ENCODE measurements at places on chromosomes 2 and 18.

DNA sequence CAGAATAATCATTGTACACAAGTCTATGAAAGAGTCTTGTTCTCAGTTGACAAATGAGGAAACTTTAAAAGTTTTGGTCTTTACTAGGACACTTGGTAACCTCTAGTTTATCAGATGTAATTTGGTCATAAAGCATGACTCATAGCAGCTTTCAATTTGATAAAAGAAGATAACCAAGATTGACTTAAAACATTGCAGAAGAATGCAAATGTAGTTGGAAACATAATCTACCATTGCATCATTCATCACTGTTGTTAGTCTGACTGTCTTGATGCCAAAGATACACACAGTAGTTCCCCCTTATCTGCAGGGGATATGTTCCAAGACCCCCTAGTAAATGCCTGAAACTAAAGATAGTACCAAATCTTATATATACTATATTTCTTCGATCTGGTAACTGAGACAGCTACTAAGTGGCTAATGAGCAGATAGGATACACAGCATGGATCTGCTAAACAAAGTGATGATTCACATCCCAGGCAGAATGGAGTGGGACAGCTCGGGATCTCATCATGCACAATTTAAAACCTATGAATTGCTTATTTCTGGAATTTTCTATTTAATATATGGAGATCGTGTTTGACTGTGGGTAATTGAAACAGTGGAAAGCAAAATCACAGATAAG, 131.4 kb upstream of the CCDC68 start:
- DNase-seq: no peak

DNA sequence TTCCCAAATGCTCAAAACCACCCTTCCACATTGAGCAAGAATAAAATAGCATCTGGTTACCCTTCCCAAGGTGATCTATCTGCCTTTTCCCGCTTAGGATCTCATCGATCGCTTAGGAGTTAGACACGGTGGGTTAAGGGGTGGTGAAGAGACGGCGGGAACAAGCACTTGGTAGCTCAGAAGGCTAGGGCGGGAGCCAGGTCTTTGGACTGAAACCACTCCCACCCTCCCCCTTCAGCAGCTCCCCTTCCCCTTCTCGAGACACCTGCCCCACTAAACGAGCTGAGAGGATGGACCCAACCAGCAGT, 513 bp downstream of the THOC1 start:
- DNase-seq: no peak

DNA sequence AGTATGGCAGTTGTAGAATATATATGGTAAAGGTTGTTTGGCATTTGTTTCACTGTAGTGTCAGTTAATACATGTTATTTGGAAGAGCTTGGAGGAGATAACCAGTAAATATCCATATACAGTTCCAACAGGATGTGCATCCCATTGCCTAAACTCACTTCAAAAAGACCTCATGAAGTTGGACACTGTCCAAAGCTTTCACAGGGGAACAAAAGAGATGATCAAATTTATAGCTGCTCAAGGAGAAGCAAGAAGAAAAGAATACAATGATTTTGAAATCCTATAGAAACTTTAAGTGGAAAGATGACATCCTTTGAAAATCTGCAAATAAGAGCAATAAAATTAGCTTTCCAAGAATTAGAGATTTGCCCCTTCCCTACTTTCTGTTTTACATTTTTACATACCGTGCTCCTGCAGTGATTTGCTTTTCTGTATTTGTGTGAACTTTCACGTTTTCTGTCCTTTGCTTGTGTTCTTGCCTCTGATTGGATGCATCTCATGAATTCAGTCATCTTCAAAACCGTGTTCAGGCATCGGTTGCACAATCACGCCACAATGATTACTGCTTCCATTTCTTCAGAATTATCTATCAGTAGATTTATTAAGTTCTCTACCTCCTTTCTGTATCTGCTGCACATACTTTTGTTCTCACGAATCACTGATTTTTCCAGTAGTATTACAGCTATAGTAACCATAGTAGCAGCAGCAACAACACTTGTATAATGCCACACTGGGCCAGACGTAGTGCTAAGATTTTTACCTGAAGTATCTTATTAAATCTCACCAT, 83.8 kb downstream of the PARD3B start:
- no peak for DNase-seq

DNA sequence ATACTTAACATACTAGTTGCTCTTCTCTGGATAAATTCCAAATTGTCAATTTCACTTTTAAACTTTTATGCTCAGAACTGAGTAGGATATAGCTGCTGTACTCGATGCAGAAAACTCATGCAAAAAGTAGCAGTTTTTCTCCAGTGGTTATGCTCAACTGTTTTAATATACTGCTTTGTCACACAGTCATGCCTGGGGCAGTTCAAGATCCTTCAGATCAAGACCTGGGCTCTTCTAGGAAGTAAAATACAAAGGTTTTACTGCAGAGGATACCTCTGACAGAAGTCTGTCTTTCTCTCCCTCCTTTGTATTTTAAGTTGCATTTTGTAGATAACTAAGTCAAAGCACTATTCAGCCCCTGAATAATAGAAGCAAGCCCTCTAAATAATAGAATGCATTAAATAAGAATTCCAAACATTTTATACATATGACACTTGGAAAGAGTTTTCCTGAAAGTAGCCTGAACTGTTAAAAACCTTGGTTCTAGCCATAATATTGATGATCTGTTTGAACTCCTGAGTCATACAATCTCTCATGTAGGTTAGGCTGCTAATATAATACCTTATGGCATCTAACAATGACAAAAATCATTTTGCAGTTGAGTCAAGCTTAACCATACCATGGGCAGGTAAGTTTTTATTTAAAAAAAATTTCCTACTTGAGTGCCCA, 183.3 kb upstream of the TRIB2 start:
- DNase-seq: no peak

- DNase-seq: no peak
Observed at GRCh38 chr2:204486805-204487204, 58.5 kb upstream of the PARD3B start.

DNA sequence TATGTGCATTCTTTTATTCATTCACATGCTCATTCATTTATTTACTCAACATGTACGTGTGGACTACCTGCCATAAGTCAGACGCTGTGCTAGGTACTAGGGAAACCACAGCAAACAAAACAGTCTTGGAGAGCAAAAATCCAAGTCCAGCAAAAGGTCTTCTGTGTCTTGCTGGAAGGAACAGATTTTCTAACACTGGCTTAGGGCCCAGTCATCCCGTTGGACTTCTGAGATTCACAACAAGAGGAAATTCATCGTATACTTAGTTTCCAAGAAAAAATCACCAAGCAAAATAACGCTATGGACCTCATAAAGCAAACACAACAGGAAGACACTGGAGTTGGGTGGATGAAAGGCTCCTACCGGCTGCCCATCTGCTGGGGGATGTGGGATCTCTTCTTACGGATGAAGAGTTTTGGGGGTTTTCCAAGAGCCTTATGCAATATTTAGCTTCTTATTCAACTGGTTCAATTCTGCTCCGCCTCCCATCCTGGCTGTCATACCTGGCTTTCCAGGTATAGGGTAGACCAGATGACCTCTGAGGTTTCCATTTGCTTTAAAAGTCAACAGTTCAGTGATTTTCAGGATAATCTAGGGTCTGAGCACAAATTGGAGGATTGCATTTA, 262.7 kb downstream of the HAUS1 start:
- no peak for DNase-seq

- DNase-seq: no peak
Observed at GRCh38 chr2:67881816-67882215, 181.0 kb downstream of the C1D start.

DNA sequence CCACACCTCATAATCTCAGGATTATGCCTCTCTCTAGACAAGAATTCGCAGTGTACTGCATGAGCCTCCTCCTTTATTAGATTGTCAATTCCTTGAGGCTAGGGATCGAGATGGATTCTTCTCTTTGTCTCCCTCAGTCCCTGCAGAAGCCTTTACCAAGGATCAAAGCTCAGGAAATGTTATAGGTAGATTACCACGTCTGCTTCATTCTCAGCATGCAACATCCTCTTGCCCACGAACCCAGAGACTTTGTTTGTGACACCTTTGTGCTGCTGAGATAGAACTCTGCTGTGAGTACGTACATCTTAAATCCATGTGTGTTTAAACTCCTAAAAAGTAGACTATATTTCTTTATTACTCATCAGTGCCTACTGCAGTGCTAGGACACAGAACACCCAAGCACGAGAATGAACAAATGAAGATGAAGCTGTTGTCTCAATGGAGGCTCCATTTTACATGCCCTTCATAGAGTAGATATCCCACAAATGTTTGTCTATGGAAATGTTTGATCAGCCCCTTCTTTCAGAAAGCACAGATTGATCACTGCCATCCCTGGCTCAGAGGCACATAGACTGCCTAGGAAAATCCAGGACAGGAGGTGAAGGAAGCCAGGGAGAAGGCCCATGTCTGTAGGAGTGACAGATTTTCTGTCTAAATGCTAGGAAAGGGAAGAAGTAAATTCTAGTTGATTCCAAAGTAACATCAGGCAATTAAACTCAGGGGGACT, 98.8 kb upstream of the KLHL29 start:
- no peak for DNase-seq

DNA sequence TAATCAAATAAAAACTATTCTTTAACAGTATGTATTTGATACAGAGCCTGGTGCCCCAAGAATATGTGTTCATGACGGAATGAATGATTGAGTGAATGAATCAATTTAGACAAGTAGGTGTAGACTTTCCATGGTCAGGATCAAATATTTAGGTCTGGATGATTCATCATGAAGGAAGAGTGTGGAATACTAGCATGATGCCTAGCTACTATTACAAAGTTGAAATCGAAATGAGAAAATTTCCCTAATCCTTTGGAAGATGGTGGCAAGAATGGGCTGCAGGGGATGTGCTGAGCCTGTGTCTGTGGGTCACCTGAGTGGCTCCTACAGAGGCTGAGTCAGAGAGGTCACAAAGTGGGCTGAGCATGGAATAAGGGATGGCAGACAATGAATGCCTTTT, 3.1 kb upstream of the MALT1 start:
- no peak for DNase-seq

DNA sequence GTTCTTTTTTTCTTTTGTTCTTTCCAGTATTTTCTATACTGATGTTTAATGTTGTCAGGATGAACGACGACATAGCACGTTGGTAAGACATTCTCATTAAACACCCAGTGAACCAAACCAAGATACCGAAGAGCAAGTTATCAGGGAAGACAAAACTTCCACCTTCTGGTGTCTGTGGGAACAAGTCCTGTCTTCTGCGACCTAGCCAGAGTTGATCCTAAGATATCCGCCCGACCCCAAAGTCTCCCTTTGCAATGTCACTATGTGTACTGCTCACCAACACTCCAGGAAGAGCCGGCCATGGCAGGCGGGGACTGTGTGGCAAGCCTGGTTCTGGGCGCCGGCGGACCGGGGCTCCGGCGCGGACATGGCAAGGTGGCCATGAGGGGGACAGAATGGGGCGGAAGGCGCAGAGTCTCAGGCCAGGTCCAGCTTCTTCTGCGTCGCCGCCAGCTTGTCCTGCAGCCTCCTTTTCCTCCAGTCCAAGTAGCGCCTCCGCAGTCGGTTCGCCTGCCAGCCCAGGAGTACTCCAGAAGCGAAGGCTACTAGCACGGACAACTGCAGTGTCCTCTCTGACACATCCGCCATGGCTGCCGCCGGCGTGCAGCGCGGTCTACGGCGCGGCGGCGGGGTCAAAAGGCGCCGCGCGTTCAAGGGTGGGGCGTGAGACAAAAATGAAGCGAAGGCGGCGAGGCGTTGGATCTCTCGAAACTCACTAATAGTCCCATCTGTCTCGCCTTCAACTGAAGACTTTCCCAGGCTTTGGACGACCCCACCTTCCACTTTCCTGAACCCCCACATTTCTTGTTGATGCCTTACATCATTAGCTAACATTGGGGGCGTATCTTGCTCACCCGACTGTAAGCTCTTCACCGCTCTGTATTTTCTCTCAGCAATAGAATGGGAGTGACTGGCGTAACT, at the start of gene MTLN:
TSS of gene MTLN (minus strand) at position 610 of the 921 bp plus-strand sequence. CDS start at position 588, 22 bp downstream.
- peak; percentile 57 for DNase-seq

DNA sequence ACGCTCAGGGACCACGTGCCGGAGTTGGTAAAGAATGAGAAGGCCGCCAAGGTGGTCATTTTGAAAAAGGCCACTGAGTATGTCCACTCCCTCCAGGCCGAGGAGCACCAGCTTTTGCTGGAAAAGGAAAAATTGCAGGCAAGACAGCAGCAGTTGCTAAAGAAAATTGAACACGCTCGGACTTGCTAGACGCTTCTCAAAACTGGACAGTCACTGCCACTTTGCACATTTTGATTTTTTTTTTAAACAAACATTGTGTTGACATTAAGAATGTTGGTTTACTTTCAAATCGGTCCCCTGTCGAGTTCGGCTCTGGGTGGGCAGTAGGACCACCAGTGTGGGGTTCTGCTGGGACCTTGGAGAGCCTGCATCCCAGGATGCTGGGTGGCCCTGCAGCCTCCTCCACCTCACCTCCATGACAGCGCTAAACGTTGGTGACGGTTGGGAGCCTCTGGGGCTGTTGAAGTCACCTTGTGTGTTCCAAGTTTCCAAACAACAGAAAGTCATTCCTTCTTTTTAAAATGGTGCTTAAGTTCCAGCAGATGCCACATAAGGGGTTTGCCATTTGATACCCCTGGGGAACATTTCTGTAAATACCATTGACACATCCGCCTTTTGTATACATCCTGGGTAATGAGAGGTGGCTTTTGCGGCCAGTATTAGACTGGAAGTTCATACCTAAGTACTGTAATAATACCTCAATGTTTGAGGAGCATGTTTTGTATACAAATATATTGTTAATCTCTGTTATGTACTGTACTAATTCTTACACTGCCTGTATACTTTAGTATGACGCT, 5.8 kb downstream of the MYCN start:
- no peak for DNase-seq

DNA sequence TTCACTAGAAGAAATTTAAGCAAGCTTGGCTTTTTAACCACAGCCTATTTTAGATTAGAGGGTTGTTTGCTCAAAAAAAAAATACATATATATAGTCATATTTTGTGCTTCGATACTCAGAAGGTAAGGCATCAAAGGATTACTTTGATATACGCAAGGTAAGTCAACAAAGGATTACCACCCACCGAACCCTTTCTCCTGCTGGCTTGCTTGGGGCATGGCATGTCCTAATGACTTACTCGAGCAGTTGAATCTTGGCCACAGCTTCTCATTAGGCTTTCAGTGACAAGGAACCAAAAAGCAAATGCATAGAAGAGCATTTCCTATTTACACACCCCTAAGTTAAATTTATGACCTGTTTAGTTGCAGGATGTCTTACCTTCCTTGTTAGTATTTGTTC, 295.7 kb downstream of the AGAP1 start:
- DNase-seq: no peak

DNA sequence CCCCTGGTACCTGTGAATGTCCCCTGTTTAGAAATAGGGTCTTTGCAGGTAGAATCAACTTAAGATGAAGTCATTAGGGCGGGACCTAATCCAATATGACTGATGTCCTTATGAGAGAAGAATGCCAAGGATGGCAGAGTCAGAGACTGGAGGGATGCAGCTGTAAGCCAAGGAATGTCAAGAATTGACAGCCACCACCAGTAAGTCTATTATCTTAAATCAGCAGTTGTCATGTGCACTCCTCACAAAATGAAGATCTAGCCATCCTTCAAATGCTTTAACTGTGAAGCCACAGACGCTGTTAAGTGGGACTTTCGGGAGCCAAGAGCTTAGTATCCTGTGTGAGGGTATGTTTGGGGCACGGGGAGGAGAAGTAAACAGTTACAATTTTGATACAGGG, 83.2 kb downstream of the ITGA4 start:
- DNase-seq: no peak

- no peak for DNase-seq
Observed at GRCh38 chr2:109208071-109208950, 79.3 kb downstream of the SH3RF3 start.
